ENCODE measurements at places on chromosomes 1 and 21.

GRCh38 chr1:178613271-178613945 is 100.5 kb downstream of the TEX35 start:
- no peak for DNase-seq

DNA sequence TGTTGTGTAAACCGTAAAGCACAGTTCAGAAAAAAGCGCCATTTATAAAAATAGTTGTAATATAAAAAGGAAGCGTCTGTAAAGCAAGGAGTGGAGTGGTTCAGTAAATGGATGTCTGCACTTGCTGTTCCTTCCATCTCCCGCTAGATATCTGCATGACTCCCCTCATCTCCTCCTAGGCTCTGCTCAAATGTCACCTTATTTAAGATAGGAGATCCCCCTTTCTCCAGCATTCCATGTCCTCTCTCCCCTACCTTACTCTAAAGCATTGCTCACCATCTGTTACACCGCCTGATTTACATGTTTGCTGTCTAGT is 745 bp downstream of the MUL1 start:
- DNase-seq, result no peak

GRCh38 chr1:22155517-22155916 is 12.6 kb upstream of the WNT4 start:
- no peak for DNase-seq

DNA sequence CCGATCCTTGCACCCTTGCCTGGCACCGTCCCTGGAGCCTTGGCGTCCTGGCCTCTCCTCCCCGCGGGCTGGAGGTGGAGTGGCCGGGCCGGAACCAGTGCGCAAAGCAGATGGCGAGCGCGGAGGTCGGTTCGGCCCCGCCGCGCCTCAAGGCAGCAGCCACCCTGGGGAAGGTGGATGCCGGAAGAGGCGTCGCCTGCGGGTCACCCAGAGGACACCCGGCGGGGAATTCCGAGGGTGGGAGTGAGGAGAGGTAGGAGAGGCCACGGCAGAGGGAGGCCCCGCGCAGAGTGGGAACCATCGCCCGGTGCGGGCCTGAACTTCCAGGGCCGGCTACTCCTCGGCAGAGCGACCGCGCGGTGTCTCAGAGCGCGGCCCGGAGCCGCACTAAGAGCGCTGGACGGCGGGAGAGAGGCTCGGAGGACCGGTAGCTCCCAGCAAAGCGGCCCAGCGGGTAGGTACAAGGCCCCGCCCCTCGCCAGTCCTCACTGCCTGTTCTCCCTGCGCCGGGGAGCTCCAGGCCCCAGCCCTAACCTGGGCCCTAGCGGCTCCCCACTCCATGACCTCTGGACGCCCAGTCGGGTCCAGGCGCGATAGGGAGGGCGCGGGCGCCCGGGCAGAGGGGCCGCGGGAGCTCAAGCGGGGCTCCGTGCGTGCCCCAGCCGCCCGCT is at the start of gene RNF207:
RNF207 (plus strand) TSS at position 271 of the 671 bp plus-strand sequence. CDS start 417 bp downstream, outside the sequence.
- DNase-seq, result peak; percentile 63

GRCh38 chr1:41374711-41375110 is 13.5 kb downstream of the FOXO6 start:
- DNase-seq, result no peak

- no peak for DNase-seq
Measured at GRCh38 chr1:7110321-7110720, 325.1 kb downstream of the CAMTA1 start.

DNA sequence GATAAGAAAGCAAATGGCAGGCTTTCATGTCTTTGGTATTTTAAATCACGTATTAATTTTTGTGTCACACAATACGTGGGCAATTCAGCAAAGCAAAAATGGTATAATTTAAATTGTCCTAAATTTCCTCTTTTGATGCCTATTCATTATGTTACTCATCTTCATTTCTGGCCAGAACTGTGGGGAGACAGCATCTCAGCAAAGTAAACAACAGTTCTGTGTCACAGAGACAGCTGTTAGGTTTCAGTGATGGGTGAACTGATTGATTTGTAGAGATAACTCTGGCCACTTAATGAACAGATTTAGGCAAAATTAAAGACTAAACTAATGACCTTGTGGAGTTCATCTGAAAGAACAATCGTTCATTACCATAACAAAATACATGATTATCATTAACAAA is 49.2 kb downstream of the FH start:
- no peak for DNase-seq

DNA sequence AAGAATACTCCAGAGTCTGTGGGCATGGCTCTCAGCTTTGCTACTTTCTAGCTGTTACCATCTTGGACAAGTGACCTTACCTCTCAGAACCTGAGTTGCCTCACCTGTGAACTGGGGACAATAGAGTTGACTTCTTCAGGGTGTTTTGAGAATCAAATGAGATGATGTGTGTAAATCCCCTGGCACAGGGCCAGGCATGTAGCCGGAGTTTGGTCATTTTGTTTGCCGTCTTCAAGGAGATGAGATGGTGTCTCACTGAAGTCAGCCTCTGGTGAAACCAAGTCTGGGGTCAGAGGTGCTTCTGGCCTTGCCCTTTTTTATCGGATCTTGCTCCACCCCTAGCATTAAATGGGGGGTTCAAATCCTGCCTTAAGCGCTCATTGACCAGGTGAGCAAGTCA is 149.2 kb upstream of the TMEM51 start:
- DNase-seq, result no peak

DNA sequence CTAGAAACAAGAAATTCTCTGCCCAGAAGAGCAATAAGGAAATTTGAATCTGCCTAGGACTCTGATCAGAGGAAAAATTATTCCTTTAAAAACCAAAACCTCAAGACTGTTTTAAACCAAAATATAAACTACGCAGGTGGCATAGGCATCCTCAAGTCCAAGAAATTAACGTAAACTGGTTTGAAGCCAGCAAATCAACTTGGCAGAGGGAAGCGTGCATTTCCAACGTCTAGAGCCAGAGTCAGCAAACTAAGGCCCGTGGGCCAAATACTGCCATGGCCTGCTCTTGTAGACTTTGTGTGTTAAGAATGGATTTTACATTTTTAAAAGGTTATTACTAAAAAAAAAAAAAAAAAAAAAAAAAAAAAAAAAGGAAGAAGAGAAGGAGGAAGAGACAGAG is 67.8 kb upstream of the VTCN1 start:
- no peak for DNase-seq

DNA sequence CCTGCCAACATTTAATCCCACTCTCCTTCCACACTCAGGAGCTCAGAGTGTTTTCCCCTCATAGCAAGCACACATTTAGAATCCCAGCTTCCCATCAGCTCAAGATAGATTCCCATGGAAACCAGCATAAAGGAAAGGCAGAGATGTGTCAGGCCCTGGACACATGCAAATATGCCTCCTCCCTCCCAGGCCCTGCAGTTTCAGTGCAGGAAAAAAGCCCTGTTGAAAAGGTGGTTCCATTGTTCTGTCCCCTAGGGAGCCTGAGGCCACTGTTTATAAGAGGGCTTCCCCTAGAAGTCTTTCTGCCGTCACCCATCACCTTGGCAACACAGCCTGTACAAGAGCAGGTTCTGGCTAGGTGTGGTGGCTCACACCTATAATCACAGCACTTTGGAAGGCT is 3.6 kb downstream of the CACNA1S start:
- no peak for DNase-seq

DNA sequence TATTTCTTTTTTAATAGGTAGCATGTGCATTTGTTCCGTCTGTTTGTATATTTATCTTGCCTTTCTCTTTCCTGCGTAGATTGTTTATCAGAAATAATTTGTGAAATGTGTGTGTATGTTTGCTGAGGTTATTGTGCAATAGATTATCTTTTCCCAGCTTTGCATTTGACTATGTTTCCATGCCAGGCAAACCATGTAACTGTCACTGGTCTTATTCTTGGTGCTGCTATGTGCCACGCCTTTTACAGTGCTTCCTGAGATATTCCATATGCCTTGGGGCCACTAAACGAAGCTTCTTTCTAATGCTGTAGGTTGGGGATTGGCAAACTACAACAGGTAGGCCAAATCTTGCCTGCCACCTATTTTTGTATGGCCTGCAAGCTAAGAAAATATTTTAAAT is 598.8 kb downstream of the PLPP3 start:
- DNase-seq, result no peak

GRCh38 chr21:43611598-43612369 is 47.5 kb downstream of the HSF2BP start:
- peak; percentile 55 for DNase-seq

DNA sequence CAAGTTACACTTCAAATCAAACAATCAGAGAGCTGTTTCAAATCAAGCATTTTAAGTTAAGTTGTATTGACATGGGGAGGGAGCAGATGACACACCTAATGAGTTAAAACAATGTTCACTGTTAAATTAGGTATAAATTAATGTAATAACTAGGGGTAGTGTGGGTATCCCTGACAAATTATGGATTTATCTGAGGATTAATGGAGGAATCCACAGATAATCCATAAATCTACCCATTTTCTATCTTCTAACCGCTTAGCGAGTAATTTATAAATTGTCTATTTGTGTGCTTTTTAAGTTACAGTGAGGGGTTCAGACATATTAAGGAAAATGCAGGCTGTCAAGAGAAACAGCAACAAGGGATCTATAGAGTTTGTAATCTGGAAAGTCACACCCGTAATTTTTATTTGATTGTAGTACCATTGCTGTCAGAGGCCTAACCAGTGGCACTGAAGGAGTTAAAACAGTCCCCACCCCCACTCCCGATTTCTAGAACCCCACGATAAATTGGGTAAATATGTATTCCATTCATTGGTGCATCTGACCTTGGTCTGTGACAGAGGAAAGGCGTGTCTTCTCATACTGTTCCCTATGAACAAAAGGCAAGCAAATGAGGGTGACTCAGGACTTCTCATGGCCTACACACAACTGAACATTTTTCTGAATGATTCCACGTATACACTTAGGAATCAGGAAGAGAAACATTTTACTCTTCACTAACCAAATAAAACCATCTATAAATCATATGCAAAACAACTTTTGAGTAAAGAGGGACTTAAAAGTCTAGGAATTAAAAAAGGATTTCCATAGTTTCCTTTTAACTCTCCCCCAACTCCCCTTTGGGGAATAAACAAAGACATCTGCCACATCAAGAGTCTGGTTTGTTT is 7.4 kb downstream of the IRF2BP2 start:
- DNase-seq, result peak; percentile 95

- no peak for DNase-seq
Measured at GRCh38 chr1:186303911-186304310, 71.1 kb downstream of the TPR start.

GRCh38 chr1:8355439-8356255 is 37.7 kb downstream of the SLC45A1 start:
- DNase-seq, result no peak

DNA sequence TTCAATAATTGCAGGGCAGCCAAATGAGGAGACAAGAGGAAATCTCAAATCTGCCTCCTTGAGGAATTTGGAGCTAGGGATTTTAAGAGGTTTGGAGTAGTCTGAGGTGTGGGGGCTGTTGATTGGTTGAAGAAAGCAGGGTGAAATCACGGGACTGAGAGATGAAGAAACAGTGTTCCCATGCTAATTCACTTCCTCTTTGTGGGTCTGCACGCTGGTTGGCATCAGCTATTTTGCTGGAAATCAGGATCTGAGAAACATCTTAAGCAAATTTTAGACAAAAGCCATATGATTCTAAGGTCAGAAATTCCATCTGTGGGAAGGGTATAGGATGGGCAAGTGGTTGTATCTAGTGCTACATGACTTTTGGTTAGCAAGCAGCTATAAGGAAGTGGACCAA is 107.1 kb upstream of the PAXBP1 start:
- DNase-seq, result no peak
